ENCODE measurements at places on chromosomes 7 and 10.
A peak's percentile ranks its signal among the peaks of the same experiment; 100 is the strongest.

DNA sequence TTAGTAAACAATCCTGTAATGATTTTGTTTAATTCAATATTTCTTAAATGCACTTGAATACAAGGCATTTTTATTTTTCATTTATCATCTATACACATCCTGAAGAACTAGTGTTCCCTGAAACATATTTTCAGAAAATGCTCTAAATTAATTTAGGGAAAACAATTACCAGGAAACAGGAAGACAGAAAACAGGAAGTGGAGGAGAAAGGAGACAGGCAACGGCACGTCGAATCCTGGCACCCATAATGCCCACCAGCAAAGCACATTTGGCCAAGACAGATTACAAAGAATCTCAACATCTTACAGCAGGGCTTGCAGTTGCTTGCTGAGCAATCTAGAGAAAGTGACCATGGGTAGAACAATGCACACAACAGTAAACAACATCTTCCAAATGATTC is 571.1 kb downstream of the GRID1 start:
- H3K27ac ChIP-seq: no peak overlapping the region
- H3K4me3 ChIP-seq: no peak overlapping the region
- H3K4me1 ChIP-seq: no peaks in the 10 kb centered on the region
- H3K36me3 ChIP-seq: no peaks in the 10 kb centered on the region
- peaks cover 1% of the 10 kb centered on the region for H3K27me3 ChIP-seq

GRCh38 chr10:90443342-90443741 is 414.5 kb downstream of the HTR7 start:
- H3K4me3 ChIP-seq: no peak overlapping the region
- DNase-seq: no peak
- H3K36me3 ChIP-seq: no peaks in the 10 kb centered on the region
- no peak overlapping the region for H3K27ac ChIP-seq
- H3K4me1 ChIP-seq: peaks cover 2% of the 10 kb centered on the region

GRCh38 chr10:84606428-84606827 is 278.0 kb downstream of the CCSER2 start:
- H3K27me3 ChIP-seq: no peaks in the 10 kb centered on the region
- no peaks in the 10 kb centered on the region for H3K4me1 ChIP-seq
- no peak overlapping the region for H3K27ac ChIP-seq
- no peak overlapping the region for H3K4me3 ChIP-seq

DNA sequence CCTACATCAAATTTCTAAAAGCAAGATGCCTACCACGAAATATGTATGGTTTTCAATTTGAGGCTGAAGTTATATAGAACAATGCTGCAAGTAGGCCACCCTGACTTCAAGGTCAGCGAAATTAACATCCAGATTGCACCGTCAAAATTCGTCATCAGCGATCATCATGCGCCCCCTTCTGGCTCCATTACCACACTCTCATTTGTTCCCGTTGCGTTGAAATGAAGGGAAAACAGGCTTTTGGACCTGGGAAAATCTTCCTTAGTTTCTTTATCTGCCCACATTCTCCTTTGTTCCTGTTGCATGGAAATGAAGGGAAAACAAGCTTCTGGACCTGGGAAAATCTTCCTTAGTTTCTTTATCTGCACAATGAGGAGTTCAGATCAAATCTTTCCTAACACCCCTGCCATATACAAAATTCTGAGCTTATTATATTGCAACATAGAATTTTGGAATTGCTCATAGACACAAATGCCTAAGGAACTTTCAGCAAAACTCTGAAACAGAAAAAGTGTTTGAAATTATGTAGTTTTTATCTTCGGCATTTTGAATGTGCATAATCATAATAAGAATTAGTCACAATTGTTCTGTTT is 98.2 kb upstream of the PRKCQ start:
- no peak overlapping the region for H3K4me3 ChIP-seq
- no peaks in the 10 kb centered on the region for H3K36me3 ChIP-seq
- H3K27ac ChIP-seq: no peak overlapping the region
- H3K4me1 ChIP-seq: peaks cover 5% of the 10 kb centered on the region

DNA sequence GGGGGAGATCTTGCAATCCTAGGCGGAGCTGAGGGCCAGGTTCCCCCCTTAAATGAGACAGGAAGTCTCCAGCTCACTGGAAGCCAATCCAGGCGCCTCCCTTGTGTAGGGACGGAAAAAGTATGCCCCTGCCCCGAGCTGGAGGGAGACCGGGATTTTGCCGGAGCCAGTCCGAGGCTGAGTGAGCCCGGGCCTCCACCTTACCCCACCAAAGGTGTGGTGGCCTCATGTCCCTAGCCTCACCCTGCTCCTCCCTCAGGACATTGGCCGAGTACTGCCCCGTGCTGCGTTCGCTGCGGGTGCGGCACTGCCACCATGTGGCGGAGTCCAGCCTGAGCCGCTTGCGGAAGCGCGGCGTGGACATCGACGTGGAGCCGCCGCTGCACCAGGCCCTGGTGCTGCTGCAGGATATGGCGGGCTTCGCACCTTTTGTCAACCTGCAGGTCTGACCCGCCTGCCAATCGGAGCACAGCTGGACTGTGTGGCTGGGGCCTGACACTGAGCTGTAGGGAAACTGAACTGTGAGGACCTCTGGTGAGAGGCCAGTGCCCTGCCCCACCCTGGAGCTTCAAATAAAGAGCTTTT is 2.0 kb downstream of the FBXL15 start:
- peaks cover 9% of the 10 kb centered on the region for H3K27me3 ChIP-seq
- DNase-seq: peak; percentile 64
- peaks cover 48% of the 10 kb centered on the region for H3K4me1 ChIP-seq
- peak overlapping the region; percentile 94 for H3K4me3 ChIP-seq

- no peak overlapping the region for H3K4me3 ChIP-seq
- peaks cover 12% of the 10 kb centered on the region for H3K36me3 ChIP-seq
- H3K4me1 ChIP-seq: peaks cover 92% of the 10 kb centered on the region
- DNase-seq: no peak
- H3K27me3 ChIP-seq: peaks cover 5% of the 10 kb centered on the region
- H3K27ac ChIP-seq: peak overlapping the region; percentile 32
Measured at GRCh38 chr10:87921931-87922688, 58.7 kb downstream of the PTEN start.

DNA sequence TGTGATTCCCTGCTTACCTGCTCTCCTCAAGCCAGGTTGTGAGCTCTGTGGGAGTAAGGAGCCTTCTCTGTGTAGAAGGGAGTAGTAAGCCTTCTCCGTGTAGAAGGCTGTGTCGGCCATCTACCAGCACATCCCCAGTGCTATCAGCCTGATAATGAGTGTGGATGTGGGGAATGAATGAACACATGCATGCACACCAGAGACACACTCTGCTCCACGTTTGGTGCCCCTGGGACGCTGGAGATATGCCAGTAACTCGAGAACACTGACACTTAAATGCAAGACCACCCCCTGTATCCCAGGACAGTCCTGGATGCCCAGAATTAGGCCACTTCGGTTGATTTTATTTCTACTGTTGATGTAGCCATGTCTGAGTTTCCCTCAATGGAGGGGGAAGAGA is 21.1 kb upstream of the GPR26 start:
- no peak for DNase-seq
- H3K4me3 ChIP-seq: no peak overlapping the region
- no peaks in the 10 kb centered on the region for H3K36me3 ChIP-seq
- H3K27ac ChIP-seq: no peak overlapping the region
- no peaks in the 10 kb centered on the region for H3K4me1 ChIP-seq

- H3K27me3 ChIP-seq: peaks cover 2% of the 10 kb centered on the region
- H3K4me3 ChIP-seq: no peak overlapping the region
- no peak for DNase-seq
- H3K27ac ChIP-seq: no peak overlapping the region
- no peaks in the 10 kb centered on the region for H3K4me1 ChIP-seq
- H3K36me3 ChIP-seq: no peaks in the 10 kb centered on the region
Measured at GRCh38 chr10:122047560-122047959, 58.6 kb downstream of the TACC2 start.

GRCh38 chr10:48894911-48895802 is 44.5 kb downstream of the LRRC18 start:
- no peak for DNase-seq
- H3K27me3 ChIP-seq: peaks cover 2% of the 10 kb centered on the region
- H3K27ac ChIP-seq: no peak overlapping the region
- H3K4me1 ChIP-seq: no peaks in the 10 kb centered on the region
- H3K4me3 ChIP-seq: no peak overlapping the region

DNA sequence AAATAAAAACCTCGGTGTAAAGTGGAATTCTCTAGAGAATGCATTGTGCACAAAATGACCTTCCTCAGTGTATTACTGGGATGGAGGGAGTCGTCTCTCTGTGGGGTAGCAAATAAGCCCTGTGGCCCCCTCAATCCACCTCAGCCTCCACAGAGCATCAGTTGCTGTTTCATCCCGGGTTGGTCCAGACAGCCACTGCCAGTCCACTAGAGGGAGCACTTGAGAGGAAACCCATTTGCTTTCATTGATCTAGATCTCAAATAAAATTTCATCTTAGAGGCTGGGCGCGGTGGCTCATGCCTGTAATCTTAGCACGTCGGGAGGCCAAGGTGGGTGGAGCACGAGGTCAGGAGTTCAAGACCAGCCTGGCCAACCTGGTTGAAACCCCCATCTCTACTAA is 1128.7 kb downstream of the CNTNAP2 start:
- H3K36me3 ChIP-seq: no peaks in the 10 kb centered on the region
- no peaks in the 10 kb centered on the region for H3K4me1 ChIP-seq
- no peak overlapping the region for H3K4me3 ChIP-seq
- DNase-seq: peak; percentile 3
- H3K27me3 ChIP-seq: no peaks in the 10 kb centered on the region

- H3K4me1 ChIP-seq: peaks cover 7% of the 10 kb centered on the region
- no peaks in the 10 kb centered on the region for H3K36me3 ChIP-seq
- H3K4me3 ChIP-seq: no peak overlapping the region
- DNase-seq: no peak
Measured at GRCh38 chr7:17132726-17133125, 165.7 kb upstream of the AHR start.

DNA sequence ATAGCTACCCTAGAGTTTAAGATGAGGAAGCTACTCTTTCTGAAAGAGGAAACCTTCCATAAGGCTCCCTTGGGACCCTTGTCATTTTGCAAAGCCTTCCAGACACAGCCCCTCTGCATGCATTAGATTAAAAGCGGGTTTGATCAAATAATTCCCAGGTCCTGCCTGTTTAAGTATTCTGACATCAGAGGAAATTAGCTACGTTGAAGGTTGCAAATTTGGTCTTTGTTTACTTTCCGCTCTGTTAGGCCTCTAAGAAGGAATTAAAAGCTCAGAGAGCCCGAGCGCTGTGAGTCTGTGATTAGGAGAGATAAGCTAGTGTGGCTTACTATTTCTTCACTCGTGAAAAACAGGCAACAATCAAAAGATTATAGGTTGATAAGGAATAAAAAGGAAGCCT is 1.4 kb upstream of the THSD7A start:
- no peak overlapping the region for H3K27ac ChIP-seq
- no peak overlapping the region for H3K4me3 ChIP-seq
- DNase-seq: no peak
- H3K4me1 ChIP-seq: no peaks in the 10 kb centered on the region

GRCh38 chr10:78648256-78648860 is 420.4 kb upstream of the ZMIZ1 start:
- no peaks in the 10 kb centered on the region for H3K4me1 ChIP-seq
- no peak overlapping the region for H3K4me3 ChIP-seq
- H3K36me3 ChIP-seq: no peaks in the 10 kb centered on the region
- H3K27me3 ChIP-seq: peaks cover 13% of the 10 kb centered on the region
- H3K27ac ChIP-seq: no peak overlapping the region

DNA sequence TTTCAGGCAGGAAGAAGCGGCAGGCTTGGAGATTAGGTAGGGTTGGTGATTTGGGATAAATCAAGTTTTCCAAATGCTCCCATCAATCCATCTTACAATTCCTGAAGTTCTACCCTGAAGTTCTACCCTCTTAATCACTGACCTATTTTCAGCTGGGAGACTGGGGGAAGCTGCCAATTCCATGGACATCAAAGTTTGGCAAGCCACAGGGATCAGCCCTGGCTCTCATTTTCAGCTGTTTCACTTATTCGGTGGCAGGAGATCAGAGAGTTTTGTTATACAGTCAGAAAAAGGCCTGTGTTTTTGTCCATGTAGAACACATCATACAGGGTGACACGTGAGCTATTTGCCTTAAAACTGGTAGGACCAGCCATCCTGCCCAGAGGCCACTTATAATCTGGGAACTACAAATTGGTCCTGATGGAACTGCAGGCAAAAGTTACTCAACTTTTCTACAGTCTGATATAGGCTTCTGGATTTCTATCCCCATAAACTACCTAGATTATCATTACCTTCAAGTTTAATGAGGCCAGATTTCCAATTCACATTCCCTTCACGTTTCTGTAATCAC is 112.9 kb upstream of the ZNF746 start:
- DNase-seq: no peak
- no peak overlapping the region for H3K4me3 ChIP-seq

- H3K4me1 ChIP-seq: peaks cover 26% of the 10 kb centered on the region
- no peak for DNase-seq
- H3K36me3 ChIP-seq: no peaks in the 10 kb centered on the region
- H3K4me3 ChIP-seq: peak overlapping the region; percentile 82
- H3K27me3 ChIP-seq: peaks cover 11% of the 10 kb centered on the region
- H3K27ac ChIP-seq: peak overlapping the region; percentile 17
Measured at GRCh38 chr10:27253576-27253975, 13.0 kb upstream of the ACBD5 start.

- no peak overlapping the region for H3K27ac ChIP-seq
- no peak for DNase-seq
- H3K4me1 ChIP-seq: no peaks in the 10 kb centered on the region
- no peaks in the 10 kb centered on the region for H3K36me3 ChIP-seq
- no peaks in the 10 kb centered on the region for H3K27me3 ChIP-seq
Measured at GRCh38 chr7:122528879-122529481, 169.9 kb downstream of the RNF133 start.

- H3K27ac ChIP-seq: no peak overlapping the region
- peaks cover 4% of the 10 kb centered on the region for H3K27me3 ChIP-seq
- H3K36me3 ChIP-seq: no peaks in the 10 kb centered on the region
- H3K4me1 ChIP-seq: no peaks in the 10 kb centered on the region
- no peak for DNase-seq
Measured at GRCh38 chr10:17984056-17984455, 32.3 kb downstream of the SLC39A12 start.

- H3K4me1 ChIP-seq: peaks cover 1% of the 10 kb centered on the region
- H3K27ac ChIP-seq: no peak overlapping the region
- peaks cover 3% of the 10 kb centered on the region for H3K36me3 ChIP-seq
- H3K27me3 ChIP-seq: peaks cover 14% of the 10 kb centered on the region
- H3K4me3 ChIP-seq: no peak overlapping the region
Measured at GRCh38 chr7:49774459-49775064, 1.1 kb downstream of the VWC2 start.

DNA sequence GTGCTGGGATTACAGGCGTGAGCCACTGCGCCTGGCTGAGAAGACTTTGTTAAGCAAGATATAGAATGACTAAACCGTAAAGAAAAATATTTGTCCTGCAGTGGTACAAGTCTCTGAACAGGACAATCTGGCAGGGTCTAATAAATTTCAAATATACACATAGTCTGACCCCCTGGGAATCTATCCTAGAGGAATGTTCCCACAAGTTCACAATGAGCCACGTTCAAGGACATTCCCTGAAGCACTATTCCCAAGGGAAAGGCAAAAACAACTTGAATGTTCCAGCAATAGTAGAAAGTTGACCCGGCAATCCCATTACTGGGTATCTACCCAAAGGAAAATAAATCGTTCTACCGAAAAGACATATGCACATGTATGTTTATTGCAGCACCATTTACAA is 82.0 kb downstream of the HIP1 start:
- no peaks in the 10 kb centered on the region for H3K27me3 ChIP-seq
- DNase-seq: no peak
- H3K4me3 ChIP-seq: no peak overlapping the region
- no peak overlapping the region for H3K27ac ChIP-seq
- H3K36me3 ChIP-seq: peaks cover 14% of the 10 kb centered on the region
